Fibroblast of lung (primary cell): ENCODE measurements at places on chromosomes 5 and 9. TPM values are rescaled to one million over a fixed set of nuclear protein-coding genes. Genes with fewer than 3 reads are reported as not detected.

DNA sequence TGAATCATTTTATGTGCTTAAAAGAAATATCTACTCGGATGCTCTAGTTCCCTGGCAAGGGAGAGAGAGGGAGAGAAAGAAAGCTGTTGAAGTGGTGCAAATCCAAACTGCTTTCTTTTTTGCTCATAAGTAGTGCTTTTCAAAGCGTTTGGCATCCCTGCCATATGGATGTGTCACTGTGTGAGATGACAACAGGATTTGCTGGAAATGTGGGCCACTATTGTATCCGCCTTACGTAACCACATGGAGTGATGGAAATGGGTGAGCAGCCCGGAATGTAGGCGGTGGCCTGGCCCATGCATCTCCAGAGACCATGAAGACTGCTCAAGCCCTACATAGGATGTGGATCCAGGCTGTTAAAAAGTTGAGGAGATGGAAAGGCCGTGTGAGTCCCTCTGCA, 30.8 kb downstream of the TJP2 start:
- DNase-seq, result peak; percentile 79

GRCh38 chr5:77867194-77867691, 91.1 kb upstream of the TBCA start:
- DNase-seq, result peak; percentile 54

DNAH5 gene
- total RNA-seq, result 0.77 and 3.1 TPM in 2 replicates

DNA sequence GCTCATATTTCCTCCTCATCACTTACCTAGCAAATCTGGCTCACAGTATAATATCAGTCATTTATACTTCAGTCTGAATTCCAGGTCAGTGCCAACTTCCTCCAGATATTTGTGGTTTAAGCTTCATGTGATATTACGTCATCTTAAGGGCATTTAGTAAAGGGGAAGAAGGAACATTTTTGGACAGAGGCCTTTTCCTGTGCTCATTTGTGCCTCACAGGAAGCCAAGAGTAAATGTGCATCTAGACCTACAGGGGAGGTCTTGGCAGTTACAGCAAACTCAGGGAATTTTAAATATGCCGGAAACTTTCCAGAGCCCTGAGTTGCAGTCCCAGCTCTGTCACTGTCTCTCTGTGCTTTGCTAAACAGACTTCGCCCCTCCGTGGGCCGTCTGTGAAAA, 12.3 kb upstream of the KCNIP1 start:
- DNase-seq, result peak; percentile 83

DNA sequence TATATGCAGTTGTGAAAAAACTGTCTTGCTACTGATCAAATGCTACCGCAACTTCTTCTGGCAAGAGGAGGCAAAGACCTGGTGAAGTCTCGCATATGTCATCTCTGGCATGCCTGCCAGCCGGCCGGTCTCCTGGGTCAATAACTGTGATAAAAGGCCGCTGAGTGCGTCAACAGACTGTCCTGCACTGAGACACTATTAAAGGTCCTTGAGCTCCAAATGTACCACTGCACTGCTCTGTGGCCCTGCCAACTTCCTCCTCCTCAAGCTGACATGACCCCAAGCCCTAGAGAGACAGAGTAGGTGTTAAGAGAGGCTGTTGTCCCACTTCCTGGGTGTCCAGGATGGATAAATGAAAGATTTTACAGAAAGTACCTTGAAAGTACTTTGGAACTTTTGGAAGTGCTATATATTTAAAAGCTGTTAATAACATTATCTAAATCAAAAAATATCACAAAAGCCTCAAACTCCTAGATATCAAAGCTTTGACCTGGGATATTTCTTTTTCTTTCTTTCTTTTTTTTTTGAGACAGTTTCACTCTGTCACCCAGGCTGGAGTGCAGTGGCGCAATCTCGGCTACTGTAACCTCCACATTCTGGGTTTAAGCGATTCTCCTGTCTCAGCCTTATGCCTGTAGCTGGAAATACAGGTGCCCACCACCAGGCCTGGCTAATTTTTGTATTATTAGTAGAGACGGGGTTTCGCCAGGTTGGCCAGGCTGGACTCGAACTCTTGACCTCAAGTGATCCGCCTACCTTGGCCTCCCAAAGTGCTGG, 31.5 kb downstream of the RAPGEF1 start:
- no peak for DNase-seq

DNA sequence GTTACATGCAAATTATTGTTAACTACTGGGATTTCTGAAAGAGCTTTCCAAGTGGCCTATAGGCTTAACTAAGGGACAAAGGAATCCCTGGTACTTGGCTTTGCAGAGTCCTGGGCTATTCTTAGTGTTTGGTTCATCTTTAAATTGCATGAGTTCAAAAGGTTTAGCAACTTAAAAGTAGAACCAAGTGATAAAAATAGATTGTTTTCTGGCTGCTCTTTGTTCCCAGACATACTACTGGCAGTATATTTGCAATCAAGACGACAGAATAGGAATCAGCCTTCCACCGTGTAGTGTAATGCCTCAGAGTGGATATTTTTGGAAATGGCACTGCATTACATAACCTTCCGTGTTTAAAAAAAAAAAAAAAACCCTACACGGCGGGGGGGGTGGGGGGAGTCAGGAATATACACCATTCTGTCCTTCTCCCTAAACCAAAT, 1.0 kb downstream of the NREP start:
- peak; percentile 67 for DNase-seq

- no peak for DNase-seq
Measured at GRCh38 chr5:173869316-173869715, 18.8 kb upstream of the CPEB4 start.

- no peak for DNase-seq
Measured at GRCh38 chr5:40939753-40940152, 30.5 kb downstream of the C7 start.

CYSRT1 gene
- total RNA-seq, result 0.51 and 0.66 TPM in 2 replicates

SLC6A19 gene
- not detected in 2 replicates for total RNA-seq

DNA sequence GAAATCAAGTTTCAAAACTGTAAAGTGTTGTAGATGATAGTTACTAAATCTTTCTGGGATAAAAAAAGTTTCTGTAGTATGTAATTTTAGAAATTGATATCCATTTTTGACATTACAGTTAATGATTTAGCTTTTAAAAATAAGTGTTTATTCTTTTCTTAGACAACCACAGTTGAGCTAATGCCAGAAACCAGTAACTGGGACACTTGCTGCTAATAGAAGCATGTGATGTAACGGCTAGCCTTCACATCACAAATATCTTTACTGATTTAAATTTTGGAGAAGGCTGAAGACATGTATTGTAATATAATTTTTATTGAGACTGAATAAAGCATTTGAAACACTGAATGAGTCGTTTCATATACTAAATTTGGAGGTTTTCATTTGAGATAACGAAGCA, 18.8 kb downstream of the CSNK1G3 start:
- no peak for DNase-seq

DNA sequence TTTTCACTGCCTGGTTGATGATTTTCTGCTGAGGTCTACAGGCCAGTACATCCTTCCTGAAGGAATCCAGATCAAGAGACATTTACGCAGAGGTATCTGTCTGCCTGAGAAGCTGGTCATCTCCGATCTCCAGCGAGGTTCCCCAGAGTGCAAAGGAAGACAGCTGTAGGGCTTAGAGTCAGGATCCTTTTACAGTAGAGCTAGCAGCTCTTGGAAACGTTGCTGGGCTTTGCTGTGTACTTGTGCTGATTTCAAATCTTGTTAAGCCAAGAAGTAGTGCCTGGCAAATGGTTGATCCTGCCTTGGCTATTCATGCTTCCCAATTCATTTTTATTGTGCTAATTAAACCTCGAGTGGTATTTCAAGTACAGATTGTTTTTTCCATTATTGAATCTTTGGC, 48.9 kb downstream of the NTRK2 start:
- no peak for DNase-seq
